ENCODE measurements at places on chromosomes 2 and 18.

GRCh38 chr18:39863916-39864315 is 2091.1 kb upstream of the PIK3C3 start:
- no peak for DNase-seq

GRCh38 chr2:182542501-182543258 is 115.8 kb upstream of the PDE1A start:
- DNase-seq: peak; percentile 22

DNA sequence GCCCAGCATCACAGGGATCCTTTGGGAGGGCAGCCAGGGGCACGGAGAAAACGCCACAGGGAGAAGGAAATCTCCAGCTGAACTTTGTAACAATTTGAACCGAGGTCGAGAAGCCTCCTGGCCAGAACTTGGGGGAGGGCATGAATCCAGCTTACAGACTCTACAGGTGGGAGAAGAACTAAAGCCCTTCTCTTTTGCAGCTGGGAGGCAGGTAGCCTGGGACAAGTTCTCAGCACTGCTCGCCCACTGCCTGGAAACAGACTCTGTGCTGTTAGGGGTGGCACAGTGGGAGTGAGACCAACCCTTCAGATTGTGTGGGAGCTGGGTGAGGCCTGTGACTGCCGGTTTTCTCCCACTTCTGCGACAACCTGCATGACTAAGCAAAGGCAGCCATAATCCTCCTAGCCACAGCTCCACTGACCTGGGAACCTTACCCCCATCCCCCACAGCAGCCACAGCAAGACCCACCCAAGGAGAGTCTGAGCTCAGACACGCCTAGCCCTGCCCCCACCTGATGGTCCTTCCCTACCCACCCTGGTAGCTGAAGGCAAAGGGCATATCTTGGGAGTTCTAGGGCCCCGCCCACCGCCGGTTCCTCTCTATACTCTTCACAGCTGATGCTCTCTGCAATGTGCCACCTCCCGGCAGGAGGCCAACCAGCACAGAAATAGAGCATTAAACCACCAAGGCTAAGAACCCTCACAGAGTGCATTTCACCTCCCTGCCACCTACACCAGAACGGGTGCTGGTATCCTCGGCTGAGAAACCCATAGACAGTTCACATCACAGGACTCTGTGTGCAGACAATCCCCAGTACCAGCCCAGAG is 136.0 kb upstream of the SIX2 start:
- no peak for DNase-seq

GRCh38 chr18:12657684-12658425 is at the start of gene SPIRE1:
TSS of gene SPIRE1 (minus strand) at chr18:12658107. CDS start at chr18:12657866, 241 bp downstream.
- peak; percentile 59 for DNase-seq

DNA sequence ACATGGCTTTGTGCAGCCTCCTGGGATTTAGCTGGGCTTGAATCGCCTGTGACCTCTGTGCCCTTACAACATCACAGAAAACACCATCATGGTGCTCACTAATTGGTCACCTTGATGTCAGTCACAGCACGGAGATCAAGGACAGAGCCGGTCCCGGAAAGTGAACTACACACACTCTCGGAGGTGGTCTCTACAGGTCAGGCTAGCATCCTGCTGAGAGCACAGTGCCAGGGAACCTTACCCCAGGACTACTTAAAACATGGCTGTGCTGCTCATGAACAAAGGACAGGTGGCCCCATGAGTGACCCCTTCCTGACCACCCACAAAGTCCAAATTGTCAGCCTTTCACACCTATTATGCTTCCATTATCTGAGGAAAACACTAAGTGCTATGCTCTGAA is 1782.1 kb upstream of the CELF4 start:
- DNase-seq: no peak

- DNase-seq: no peak
Measured at GRCh38 chr2:107602801-107603200, 223.9 kb upstream of the RGPD4 start.

DNA sequence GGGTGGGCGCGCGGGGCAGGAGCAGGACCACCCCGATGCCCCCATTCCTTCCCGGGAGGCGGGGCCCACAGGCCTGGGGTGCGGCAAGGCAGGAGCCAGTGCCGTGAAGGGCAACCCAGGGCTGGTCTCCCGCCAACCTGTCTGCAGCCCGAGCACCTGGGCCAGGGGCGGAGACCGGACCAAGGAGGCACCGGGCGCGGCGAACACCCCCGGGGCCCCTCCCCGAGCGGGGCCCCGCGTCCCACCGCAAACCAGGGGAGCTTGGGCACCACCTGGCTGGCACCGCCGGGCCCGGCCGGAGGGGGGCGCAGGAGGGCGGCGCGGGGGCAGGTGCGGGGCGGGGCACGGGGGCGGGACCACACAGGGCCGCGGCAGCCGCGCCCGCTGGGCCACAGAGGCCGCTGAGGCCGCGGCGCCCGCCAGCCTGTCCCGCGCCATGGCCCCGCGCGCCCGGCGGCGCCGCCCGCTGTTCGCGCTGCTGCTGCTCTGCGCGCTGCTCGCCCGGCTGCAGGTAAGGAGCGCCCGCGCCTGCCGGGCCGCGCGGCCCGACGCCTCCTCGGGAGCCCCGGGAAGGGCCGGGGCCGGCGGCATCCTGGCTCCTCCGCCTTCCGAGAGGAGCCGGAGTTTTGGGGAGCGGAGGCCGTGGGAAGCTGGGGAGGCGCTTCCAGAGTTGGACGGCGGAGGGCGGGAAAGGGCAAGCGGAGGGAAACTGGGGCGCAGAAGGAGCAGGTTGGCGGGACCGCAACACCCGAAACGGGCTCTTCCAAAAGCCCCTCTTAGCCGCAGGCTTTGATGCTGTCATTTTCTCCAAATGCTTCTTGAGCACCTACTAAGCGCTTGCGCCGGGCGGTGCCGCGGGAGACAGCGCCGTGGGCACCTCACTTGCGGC is at the start of gene TNFRSF11A:
TNFRSF11A (plus strand) TSS at position 394 of the 889 bp plus-strand sequence; CDS start at position 437, 43 bp downstream.
- peak; percentile 60 for DNase-seq

- DNase-seq: no peak
Measured at GRCh38 chr18:8803063-8803795, 97.9 kb downstream of the MTCL1 start.

DNA sequence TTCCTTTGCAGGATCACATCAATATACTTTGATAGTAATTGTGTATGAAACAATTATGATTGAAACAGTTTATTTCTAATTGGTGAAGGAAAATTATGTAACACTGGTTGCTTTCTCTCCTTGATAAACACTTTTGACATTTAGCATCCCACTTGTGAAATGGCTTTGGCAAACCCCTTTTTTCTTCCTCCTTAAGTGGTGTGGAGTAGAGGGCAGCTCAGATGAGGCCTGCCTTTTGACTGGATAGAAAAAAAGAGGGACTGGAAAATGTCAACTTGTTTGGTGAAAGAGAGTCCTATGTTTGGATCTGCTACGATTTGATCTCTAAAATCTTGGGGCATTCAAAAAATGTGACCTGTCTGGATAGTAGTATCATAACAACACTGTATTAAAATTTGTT is 318.3 kb downstream of the MEIS1 start:
- no peak for DNase-seq

DNA sequence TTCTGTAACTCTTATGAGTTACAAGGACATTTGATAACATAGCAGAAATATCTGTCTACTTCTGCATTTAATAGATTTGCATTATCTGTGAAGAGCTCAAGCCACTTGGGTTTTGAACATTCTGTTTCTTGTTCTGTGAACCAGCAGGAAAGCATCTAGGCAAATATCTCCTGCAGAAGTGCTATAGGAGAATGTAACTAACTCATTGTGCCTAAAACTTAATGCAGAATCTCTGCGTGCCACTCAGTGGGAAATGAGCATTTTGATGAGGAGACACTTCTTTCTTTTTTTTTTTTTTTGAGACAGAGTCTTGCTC is 63.5 kb downstream of the MYOM1 start:
- no peak for DNase-seq

GRCh38 chr18:79630281-79631095 is 49.1 kb upstream of the CTDP1 start:
- no peak for DNase-seq

- DNase-seq: no peak
Measured at GRCh38 chr2:18077231-18077630, 198.8 kb downstream of the KCNS3 start.

DNA sequence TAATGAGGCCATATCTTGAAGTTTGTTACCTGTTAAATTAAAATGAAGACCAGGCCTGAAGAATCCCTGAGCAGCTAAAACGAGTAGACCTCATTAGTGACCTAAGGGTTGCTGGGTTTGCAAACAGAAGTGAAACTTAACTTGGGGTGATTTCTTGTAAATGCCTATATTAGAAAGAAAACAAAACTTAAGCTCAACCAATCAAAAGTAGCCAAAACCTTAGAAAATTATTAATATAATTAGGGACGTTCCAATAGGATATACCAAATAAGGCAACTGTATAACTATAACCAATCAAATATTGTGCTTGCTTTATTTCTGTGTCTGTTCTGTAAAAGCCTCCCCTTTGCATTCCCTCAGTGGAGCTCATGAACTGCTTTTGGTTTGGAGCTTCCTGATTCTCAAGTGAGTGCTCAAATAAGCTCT is 137.9 kb upstream of the VRK2 start:
- DNase-seq: no peak

DNA sequence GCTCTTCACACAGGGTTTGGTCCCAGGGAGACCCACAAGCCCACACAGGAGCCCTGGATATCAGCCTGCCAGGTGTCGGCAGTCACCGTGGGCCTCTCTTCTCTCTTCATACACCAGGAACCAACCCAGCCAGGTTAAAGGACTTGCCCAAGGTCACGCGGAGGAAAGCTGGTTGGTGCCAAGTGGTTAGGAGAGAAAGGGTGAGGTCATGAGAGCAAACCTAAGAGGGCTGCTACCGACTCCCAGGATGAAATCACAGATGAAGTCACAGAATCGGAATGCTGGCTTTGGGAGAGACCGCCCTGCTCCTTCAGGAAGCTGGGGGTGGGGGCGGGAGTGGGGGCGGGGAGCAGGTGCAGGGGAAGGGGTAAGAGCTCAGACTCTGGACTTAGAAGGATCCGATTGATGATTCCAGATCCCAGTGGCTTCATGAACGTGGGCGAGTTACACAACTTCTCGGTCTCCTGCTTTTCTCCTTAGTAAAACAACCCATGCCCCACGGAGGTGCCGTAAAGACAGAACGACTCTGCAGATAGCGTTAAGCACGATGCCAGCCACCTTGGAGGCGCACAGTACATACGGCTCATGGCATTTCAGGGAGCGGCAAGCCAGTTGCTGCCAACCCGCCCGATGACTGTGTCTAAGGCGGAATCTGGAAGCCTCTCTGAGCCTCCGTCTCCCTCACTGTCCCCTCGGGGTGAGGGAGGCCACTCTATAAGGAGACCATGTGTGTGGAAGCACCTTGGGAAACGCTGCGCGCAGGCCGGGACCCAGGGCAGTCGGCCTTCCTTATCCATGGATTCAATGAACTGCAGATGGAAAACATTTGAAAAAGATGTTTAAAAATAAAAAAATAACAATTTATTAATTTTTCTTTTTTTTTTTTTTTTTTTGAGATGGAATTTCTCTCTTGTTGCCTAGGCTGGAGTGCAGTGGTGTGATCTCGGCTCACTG is 23.0 kb upstream of the TAF1B start:
- DNase-seq: peak; percentile 92

DNA sequence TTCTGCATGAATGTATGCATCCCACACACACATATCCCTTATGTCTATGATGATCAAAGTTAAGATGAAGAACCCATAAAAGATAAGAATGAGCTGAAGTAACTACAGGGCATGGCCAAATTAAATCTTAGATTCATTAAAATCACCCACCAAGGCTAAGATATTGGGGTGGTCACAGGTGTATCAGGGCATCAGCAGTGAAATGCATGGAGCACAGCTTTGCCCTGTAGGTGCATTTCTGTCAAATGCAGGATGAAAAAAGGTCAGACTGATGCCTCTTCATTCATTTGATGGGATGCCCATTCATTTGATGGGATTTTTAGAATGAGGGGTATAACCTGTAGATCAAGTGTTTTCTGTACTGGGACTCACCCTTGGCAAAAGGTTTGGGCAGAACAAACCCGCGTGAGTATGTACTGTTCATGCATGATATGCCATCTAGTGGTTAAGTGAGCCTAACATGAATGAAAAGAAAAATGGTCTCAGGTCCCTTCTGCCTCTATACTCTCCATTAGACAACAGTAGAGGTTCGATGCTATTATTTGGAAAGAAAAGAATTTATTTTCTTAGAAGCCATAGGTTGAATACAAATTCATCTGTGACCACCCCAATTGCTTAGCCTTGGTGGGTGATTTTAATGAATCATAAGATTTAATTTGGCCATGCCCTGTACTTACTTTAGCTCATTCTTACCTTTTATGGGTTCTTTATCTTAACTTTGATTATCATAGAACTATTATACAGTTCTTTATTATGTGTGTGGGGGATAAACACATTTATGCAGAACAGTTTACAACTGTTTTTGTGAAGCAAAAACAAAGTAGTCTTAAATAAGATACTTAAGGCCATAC is 43.2 kb upstream of the NOSTRIN start:
- DNase-seq: peak; percentile 60

- peak; percentile 31 for DNase-seq
Measured at GRCh38 chr2:238320648-238321281, 447 bp downstream of the TRAF3IP1 start.

DNA sequence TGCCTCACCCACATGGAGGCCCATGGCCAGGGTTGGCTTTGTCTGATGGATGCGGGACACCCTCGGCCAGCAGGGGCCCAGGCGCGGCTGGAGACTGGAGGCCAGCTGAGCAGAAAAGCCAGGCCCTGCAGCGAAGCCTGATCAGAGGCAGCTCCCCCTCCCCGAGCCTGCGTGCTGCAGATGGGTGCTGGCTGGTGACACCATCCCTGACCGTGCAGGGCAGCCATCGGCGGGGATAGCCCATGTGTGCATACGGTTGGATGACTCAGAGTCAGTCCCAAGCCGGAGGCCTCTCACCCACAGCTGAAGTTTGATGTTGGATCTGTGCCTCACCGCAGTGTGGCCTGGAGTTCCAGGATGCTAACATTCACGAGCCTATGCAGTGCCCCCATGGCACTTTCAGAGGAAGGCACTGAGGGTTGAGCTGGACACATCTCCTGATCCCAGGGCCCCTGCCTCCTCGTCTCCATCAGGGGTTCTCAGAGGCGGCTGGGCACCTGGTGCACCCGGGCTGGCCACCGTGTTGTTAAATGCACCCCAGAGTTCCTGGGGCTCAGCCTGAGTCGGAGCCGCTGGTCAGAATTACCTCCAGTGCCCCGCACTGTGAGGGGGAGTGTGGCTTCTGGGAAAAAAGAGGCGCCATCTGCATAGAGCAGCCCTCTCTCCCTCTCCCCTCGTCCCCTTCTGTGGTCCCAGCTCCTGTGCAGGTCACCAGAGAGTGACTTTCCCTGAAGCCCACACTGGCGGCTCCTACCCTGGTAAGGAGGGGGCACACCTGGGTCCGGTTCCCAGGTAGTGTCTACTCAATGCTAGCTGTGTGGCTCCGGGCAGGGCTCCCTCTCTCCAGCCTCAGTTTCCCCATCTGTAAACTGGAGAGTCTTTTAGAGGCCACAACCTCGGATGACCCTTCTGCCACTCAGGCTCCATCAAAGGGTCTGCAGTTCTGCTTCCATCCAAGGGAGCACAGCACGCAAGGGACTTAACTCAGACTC is 19.4 kb upstream of the KIF1A start:
- no peak for DNase-seq

GRCh38 chr2:207768168-207768865 is 1.4 kb downstream of the FZD5 start:
- DNase-seq: peak; percentile 74

GRCh38 chr2:133660510-133660909 is 92.2 kb upstream of the NCKAP5 start:
- DNase-seq: no peak

- DNase-seq: no peak
Measured at GRCh38 chr18:79508565-79509535, 113.1 kb downstream of the NFATC1 start.

Measured in epithelial cell of esophagus (primary cell).